Stimulated activated CD4-positive, alpha-beta T cell treated with anti-CD3 and anti-CD28 coated beads, Interleukin-1b, Interleukin-23, amount 100 ng/mL, for 1 hour (primary cell): ENCODE measurements at places on chromosomes 1 and 21.

- DNase-seq: no peak
These were observed 59.3 kb downstream of the EYA3 start for GRCh38 chr1:28028873-28029654.

- no peak for DNase-seq
These were observed 379.6 kb downstream of the TTLL7 start for GRCh38 chr1:83619170-83619896.

GRCh38 chr1:15031251-15031933 lies 122.2 kb upstream of the TMEM51 start:
- DNase-seq: no peak

DNA sequence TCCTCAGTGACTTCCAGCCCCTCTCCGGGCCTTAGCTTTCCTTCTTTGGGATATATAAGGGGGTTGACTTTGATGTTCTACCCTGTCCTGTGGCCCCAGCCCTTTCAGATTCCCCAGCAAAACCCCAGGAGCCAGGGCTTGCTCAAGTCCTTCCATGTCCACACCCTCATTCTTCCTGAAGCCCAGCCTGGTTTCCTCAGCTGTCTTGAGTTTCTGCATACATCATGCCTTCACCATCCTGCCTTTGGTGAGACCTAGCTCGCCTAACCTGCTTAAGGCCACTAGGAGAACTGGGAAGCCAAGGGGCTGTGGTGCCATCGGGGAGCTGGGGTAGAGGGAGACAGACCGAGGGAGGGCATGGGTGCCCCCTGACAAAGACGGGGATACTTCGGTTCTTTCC lies 17.2 kb upstream of the PEF1 start:
- DNase-seq: no peak

DNA sequence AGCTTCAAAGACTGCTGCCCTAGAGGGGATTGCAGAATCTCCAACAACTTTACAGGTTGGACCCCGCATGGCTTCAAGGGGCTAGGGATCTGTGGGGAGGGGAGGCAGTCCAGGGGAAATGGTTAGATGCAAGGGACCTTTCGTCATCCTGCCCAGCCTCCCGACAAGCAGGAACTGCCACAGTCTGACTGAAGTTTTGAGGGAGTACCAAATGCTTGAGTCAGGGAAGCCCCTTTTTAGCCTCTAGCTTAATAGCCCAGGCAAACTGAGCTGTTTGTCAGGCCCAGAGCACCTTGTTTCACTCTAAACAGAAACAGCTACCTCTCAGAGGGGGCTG lies 1.1 kb downstream of the TOR3A start:
- DNase-seq: no peak

DNA sequence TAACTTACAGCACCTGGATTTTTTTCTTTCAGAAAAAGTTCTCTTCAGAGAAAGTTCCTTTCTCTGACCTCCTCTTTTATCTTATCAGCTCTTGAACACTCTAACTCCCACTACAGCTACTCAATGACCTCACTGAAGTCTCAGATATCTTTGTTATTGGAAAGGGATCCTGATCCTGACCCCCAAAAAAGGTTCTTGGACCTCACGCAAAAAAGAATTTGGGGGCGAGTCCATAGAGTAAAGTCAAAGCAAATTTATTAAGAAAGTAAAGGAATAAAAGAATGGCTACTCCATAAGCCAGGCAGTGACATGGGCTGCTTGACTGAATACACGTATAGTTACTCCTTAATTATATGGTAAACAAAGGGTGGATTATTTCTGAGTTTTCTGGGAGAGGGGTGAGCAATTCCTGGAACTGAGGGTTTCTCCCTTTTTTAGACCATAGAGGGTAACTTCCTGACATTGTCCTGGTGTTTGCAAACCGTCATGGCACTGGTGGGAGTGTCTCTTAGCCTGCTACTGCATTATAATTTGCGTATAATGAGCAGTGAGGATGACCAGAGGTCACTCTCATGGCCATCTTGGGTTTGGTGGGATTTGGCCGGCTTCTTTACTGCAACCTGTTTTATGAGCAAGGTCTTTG lies 44.2 kb downstream of the WDR64 start:
- no peak for DNase-seq

DNA sequence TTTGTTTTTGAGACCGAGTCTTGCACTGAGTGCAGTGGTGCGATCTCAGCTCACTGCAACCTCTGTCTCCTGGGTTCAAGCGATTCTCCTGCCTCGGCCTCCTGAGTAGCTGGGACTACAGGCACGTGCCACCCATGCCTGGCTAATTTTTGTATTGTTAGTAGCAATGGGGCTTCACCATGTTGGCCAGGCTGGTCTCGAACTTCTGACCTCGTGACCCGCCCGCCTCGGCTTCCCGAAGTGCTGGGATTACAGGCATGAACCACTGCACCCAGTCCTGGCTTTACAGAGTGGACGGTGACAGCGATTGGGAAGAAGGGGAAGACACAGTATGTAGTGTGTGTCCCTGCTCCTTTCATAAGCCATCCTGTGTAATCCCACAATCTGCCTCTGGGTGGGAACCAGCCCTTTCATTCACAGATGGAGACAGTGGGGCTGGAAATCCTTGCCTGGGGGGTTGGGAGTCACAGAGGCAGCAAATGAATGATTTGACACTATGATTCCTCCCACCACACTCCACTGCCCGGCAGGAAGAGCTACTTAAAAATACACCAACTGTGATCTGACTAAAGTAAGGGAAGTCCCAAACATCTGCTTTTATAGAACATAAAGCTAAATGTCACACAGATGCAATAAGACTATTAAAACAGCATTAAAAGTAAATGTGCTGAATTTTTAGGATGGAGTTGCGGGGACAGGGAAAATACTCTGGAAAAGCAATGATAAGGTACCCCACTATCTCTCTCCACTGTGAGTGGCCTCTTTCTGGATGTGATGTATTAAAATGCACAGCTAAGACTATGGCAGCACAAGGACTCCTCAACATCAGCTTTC lies 4.5 kb downstream of the PARP1 start:
- DNase-seq: no peak

GRCh38 chr1:150477733-150478132 lies 9.5 kb upstream of the TARS2 start:
- no peak for DNase-seq

- DNase-seq: no peak
These were observed 78.3 kb downstream of the NOS1AP start for GRCh38 chr1:162147760-162148159.
